ENCODE measurements at places on chromosomes 3 and 15.

- no peak for DNase-seq
These were observed 1028.6 kb downstream of the OTOL1 start for GRCh38 chr3:162525066-162525742.

DNA sequence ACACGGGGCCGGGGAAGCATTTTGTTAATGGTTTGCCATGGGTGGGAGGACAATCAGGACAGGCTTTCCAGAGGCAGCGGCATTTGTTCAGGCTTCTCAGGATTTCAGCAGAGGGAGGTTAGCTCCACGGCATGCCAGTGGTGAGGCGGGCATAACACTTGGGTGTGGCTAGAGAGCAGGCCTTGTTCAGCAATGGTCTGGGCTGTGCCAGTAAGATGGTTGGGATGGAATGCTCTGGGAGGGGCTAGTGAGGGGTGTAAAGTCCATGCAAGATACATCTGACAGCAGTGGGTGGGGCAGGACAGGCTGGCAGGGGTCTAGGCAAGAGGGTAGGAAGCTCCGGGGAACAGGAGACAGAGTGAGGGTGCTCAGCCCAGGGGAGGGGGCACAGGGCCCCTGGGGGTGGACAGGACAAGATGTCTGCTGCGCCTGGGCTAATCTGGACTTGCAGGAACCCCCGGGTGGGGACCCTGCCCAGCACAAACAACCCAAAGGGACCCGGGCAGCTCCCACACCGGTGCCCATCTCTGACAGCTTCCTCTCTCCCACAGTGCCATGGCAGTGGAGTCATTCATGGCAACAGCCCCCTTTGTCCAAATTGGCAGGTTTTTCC, 8.4 kb downstream of the TMEM43 start:
- no peak for DNase-seq

DNA sequence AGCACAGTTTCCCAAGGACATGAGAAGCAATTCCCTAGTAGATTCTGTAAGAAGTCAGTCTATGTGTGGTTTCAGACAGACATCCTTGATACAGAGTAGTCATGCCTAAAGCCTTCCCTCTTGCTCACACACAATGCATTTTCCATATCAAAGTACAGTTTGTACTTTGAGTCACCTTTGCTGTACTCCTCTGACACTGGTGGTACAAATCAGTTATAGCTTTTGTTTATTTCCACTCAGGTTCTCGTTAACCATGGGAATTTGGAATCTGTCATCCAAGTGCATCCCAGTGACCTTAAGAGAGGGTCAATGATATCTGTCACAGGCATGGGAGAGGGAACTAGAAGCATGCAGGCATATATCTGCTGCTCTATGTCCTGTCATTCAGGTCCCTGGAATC, 3.6 kb upstream of the GNB4 start:
- no peak for DNase-seq

DNA sequence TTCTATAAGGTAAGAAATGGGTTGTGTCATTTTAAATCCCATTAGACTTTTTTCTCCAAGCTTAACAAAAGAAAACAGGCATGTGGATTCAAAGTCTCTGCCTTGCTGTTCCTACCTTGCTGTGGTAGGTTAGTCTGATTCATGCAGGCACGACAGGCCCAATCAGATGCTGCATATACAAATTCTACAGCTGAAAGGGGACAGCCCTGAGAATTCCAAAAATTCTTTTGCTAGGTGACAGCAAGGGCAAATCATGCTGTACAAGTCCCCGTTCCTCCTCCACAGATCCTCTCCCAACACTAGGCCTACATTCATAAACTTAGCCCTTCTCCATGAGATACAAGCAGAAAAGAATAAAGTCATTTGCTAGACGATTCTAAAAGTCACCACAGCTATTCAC, 161.2 kb upstream of the THBS1 start:
- DNase-seq: no peak

- DNase-seq: no peak
These were observed 104.0 kb downstream of the KLHL25 start for GRCh38 chr15:85690561-85691231.

DNA sequence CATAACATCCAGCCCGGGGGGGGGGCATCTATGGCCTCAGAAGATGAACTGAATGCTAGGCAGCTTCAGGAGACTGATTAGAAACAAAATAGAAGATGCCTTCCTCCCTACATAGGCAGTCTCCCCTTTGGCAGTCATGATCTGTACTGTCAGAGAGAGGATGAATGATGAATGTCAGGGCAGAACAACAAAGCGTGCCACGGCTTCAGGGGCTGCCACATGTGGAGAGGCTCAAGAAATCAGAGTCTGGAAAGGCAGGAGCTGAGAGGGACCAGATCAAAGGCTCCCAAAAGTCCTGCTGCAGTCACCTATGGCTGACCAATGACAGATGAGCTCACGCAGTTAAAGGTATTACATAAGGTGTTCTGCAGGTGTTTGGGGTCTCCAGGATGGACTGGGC, 180.4 kb downstream of the UACA start:
- DNase-seq: no peak

- DNase-seq: no peak
These were observed 1379.1 kb downstream of the ZPLD1 start for GRCh38 chr3:103813955-103814354.

DNA sequence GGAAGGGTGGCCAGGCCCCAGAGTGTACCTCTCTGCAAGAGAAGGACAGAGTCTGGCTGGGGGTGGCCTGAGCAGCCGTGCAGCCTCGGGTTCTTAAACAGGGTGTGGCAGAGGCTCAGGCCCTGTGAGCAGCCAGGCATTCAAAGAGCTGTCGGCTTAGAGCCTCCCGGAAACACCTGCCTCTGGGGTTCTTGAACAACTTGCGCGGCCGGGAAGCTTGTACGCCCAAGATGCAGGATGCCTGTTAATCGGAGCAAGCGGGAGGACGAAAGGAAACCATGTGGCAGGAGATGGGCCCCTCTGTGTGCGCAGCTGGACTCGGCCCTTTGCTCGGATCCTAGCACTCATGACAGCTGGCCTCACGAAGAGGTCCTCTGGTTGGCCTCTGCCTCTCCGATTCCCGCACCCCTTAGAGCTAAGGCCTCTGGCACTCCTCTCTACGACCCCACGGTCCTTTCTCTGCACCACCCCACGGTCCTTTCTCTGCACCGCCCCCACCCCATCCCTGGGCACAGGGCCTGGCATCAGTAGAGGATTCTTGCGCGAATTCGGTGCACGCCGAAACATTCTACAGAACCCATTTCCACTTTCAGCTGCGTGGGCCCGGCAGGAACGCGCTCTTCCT, 23.9 kb upstream of the TXNRD3 start:
- DNase-seq: no peak

GRCh38 chr3:64349551-64349950, 124.3 kb upstream of the PRICKLE2 start:
- DNase-seq: no peak

DNA sequence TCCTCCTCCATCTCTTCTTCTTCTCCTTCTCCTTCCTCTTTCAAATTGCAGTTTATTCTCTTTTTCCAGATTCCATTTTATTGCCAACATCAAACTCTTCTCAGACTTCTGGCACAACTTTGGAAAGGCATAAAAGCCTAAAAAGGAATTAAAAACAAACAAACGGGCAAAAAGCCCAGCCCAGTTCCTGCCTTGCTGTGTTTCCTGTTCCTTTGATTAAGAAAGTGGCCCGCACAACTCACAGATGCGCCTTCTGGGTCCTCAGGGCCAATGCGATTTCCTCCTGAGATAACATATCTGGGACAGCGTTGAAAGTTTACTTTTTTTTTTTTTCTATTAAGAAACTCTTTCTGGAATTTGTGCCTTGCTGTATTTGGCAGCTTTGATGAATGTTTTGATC, 158.7 kb upstream of the UBE3A start:
- DNase-seq: no peak

DNA sequence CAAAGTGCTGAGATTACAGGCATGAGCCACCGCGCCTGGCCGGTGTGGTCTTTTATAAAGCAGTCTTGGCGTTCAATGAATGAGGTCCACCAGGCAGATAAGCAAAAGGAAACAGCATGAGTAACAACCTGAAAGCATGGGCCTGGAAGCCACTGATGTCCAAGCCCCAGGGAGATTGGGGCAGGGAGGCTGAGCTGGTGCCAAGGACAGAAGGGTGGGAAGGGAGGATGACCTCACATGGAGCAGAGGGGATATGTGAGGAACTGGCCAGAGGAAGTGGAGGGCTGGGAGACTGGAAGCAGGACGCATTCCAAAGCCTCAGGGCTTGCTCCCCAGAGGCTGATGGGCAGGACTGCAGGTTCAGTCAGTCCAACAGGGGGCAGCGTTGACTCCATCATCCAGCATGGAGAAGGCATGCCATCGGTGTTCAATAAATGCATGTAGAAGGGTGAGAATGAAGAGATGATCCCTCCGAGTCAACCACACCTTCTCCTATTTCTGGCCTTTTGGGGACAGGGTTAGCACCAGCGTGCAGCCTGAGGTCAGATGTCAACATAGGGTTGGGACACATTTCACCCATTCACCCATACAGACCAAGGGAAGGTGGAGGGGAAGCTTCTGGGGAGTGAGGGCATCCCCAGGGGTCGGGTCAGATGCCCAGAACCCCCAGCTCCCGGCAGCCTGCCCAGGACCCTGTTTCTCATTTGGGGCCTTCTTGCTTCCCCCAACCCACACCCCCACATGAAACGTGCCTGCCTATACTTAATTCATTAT, 14.8 kb downstream of the MYL3 start:
- no peak for DNase-seq

- no peak for DNase-seq
These were observed 23.2 kb downstream of the SPTBN5 start for GRCh38 chr15:41870689-41871081.

DNA sequence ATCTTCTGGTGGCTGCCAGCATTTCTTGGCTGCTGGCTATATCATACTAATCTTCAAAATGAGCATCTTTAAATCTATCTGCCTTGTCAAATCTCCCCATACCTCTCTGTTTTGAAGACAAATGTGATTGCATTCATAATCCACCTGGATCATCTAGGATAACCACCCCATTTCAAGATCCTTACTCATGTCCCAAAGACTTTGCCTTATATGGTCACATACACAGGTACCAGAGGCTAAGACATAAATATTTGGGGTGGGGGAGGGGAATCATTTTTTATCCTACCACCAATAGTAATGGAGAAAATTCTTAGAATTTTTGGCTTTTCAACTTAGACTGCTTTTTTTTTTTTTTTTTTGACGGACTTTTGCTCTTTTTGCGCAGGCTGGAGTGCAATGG, 970.8 kb downstream of the PLOD2 start:
- DNase-seq: no peak

DNA sequence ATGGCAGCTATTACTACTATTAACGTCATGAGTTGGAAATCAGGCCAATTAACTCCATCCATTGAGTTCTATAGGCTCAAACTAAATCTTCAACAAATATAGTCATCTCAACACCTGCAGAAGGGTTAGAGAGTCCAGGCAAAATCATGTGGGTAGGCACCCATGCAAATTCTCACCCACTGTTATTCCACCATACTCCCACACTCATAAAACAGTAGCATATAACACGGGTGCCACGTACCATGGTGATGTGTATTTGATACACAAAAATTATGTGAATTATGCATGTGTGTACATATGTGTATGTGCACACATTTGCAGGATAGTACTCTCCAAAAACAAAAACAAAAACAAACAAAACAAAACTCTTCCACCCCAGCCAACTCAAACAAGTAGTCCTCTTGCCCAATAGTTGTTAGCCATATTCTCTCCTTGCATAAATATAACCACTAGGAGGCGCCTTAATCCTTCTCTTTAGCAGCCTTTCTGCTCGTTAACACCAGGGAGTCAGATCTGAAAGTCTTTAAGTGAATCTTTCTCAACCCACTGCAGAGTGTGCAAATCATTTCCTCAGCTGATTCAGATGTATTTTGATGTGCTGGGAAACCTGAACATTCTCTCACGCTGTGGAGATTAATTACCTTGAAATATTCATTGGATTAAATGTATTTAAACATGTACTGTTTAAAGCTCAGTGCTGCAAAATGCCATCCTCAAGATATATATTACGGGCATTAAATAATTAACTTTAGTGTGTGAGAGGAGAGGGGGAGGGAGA, 38.0 kb upstream of the COPB2 start:
- no peak for DNase-seq

- DNase-seq: no peak
These were observed 388.3 kb upstream of the IL12A start for GRCh38 chr3:159600291-159600690.

GRCh38 chr3:189490749-189491148, 140.4 kb upstream of the TP63 start:
- no peak for DNase-seq

DNA sequence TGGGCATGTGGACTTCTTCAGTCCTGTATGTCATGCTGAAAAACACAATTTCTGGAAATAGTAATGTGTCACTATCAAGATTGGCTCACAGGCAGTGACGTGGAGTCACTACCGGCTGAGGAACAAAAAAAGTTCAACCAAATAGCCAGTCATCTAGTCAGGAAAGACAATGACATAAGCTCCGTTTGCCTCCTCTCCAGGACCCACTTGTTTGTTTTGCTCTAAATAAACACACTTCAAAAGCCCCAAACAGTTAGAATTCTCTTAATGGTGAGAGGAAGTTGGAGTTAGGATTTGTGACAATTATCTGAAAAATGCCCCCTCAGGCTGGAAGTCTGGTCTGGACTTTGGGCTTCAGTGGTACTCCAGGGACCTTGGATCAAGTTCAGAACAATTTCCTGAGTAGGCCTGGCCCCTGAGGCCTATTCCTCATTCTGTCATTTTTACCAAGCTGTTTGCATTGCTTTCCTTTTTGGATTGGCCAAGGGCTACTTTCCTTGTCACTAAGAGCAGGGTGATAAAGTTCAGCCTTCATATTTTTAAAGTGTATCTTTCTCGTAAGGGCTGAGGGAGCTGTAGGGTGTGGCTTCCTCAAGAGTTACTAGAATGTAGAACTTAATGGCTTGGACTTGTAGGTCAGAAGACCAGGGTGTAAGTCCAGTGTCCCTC, 98.9 kb downstream of the EOMES start:
- no peak for DNase-seq

DNA sequence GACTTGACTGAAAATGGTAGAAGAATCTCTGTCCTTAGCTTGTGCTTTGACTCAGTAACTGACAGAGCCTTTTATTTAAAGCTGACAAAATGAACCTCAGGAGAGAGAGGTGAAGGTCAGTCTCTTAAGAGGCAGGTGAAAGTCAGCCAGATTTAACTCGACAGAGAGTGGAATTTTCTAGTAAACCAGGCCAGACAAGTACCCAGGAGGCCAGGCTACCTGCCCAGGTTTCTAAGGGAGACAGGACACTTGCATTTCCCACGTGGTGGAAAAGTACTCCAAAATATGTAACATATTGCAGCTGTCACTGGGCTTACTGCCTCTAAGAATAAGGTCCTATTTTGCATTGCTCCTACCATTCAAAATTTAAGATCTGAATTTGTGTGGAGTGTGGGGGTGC, 167.9 kb downstream of the FMN1 start:
- DNase-seq: no peak

DNA sequence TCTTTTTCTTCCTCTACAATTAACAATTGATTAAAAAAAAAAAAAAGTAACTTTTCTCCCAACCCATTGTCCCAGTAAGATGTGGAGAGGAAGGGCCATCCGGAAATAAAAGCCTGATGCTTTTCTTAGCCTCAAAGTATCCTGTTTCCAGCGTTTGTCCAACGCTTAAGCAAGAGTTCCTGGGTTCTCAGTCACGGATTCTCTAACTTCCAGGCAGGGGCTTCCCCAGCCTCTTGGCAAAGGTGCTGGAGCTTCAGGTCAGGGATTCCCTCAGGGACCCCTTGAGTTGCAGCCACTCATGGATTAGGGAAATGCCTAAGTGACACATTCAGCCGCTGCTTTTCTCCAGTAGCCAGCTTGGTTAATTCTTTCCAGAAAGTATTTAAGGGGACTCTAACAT, 22.3 kb upstream of the C2CD4B start:
- DNase-seq: no peak

GRCh38 chr3:46844397-46844796, 18.8 kb downstream of the MYL3 start:
- DNase-seq: no peak

GRCh38 chr3:169283951-169284350, 379.6 kb downstream of the MECOM start:
- DNase-seq: no peak

Measured in activated gamma-delta T cell (primary cell).